Stimulated activated CD4-positive, alpha-beta T cell treated with anti-CD3 and anti-CD28 coated beads, Interleukin-12 subunit alpha, Interleukin-12 subunit beta, amount 100 ng/mL, for 24 hours (primary cell): ENCODE measurements at places on chromosomes 3 and 15.

DNA sequence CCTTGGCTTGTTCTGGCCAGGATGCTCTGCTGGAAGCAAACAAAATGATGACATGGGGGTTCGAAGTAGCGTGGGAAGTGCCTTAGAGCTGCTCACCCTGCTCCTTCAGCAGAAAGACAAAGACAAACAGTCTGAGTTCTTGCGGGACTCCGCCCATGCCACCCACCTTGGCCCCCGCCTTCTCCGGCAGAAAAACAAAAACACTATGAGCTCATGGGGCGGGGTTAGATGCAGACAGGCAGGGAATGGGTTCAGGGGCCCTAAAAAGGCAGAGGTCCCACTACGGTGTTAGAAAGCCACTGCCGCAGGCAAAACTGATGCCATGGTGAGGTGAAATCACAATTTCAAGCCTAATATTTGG, 9.7 kb upstream of the NCKIPSD start:
- DNase-seq: no peak

DNA sequence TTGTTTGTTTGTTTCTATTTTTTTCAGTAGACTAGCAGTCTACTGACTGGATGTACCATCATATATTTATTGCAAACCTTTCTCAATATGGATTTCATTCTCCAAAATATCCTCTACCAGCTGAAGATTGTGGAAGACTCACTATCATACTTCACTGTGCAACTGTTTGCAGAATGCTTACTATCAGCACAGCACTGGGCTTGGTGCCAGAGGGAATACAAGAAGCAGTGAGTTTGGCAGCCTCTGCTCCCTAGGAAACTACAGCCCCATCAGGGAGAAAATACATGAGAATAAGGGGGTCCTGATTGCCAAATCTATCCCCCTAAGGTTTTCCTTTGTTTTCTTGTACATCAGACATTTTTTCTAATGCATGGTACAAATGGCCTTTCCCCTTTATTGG, 27.5 kb downstream of the AQP9 start:
- DNase-seq: no peak

DNA sequence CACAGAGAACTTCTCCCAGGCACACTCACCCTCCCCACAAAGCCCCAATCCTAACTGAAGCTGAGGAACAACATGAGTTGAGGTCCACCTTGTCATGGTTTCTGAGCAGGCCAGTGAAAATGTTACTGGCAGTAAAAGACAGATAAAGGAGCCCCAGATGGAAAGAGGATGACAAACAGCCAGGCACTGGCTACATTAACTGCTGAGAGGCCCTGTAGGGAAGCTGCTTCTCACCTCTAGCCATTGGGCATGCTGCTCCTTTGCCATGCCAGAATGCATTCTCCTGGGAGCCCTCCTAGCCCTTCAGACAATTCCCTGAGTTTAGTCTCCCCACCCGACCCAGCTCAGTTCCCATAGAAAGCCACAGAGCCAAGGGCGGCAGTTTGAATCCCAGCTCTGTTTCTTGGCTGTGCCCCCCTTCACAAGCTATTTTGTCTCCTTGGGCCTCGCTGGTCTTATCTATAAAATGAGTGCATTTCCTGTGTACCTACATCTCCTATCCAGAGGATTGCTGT, 60.5 kb downstream of the LMCD1 start:
- DNase-seq: no peak

GRCh38 chr3:38646630-38647029, 2.9 kb downstream of the SCN5A start:
- no peak for DNase-seq

DNA sequence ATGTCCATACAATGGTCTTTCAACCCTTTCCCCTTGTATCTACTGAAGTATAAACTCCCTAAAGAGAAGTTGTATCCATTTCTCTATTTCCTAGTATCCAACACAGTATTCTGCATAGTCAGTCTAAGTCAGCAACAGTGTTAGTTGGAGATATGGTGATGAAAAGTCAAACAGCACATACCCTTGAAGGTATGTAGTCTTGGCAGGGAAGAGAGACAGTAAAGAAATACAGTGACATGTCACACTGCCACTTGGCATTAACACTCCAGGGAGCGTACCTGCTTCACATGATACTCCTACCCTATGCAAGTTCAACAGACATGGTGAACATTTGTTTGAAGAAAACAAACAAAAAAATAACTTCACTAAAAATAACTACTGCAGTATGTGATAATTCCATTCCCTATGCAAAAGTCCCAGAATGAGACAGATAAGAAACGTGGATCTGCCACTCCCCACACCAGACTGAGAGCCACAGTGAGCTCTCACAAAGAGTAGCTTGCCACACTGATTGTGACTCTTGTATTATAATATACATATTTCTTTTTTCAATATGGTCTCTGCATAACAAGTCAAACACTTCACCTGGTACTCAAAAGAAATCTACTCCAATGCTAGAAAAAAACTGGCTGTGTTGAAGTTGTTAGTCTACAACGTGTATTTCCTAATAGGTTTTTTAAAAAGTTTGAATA, 5.9 kb downstream of the PDCD10 start:
- DNase-seq: no peak

GRCh38 chr3:158152186-158152585, 42.3 kb downstream of the RSRC1 start:
- no peak for DNase-seq

- DNase-seq: no peak
These were observed 67.4 kb downstream of the IMPG2 start for GRCh38 chr3:101252945-101253344.

DNA sequence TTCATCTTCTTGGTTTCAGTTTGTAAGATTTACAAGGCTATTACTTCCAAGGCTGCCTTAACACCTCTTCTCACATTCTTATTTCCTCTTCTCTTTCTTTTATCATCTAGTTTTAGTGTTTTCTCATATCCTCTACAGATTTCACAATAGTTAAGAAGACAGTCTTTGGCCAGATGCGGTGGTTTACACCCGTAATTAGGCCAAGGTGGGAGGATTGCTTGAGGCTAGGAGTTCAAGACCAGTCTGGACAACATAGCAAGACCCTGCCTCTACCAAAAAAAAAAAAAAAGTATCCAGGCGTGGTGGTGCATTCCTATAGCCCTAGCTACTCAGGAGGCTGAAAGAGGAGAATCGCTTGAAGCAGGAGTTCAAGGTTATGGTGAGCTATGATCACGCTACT, 3.5 kb upstream of the ALDH1A2 start:
- no peak for DNase-seq

- DNase-seq: no peak
These were observed 34.0 kb upstream of the DUSP7 start for GRCh38 chr3:52090131-52090932.

GRCh38 chr3:114274929-114275328, 18.9 kb upstream of the TIGIT start:
- DNase-seq: no peak

- no peak for DNase-seq
These were observed 244.2 kb downstream of the TLE3 start for GRCh38 chr15:69853544-69853951.

DNA sequence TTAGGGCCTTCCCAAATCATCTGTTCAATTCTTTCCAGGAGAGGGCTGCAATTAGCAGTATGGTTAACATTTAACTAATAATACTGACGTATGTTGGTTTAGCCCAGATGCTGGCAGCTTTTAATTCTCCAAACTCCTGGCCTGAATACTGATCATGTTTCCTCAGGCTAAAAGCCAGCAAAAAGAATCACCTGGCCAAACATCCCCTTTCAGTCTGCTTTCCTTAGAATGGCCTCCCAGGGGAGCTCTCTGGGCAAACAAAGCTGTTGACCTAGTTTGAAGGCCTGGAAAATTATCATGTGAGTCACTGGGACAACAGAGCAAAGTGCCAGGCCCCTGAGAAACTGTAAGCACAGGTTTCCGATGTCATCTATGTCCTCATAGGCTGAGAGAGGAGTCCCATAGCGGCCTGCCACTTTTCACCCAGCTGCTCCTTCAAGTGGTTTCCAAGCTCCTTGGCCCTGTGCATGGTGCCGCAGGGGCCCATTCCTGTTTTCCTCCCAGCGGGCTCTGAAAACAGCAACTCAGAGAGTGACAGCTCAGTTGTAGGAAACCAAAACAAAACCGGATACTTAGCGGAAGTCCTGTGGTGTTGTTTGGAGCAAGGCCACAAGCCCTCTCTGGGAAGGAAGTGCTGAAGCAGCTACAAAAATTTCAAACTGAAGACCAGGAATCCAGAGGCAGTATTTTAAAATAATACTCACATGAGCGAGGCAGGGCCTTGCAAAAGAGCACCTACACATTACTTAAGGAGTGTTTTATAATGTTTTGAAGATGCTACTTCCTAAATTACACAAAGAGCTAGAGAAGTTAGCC, 36.5 kb upstream of the RAB11A start:
- DNase-seq: peak; percentile 32

DNA sequence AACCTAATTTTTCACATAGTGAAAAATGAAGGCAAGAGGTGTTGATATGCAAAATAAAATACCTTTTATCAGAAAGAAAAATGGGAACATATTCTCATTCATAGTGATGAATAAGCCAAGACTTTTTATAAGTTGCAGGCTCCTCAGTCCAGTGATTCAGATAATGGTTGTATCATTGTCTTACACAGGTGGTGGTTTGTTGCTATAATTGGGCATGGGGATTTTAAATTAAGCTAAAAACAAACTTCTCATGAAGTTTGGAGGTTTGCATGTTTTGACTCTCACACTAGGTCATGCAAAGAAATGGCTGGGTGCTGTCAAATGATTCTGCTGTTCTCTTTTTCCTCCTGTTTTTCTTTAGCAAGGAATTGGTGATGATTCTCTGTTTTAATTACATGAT, 60.8 kb upstream of the SKIL start:
- no peak for DNase-seq

DNA sequence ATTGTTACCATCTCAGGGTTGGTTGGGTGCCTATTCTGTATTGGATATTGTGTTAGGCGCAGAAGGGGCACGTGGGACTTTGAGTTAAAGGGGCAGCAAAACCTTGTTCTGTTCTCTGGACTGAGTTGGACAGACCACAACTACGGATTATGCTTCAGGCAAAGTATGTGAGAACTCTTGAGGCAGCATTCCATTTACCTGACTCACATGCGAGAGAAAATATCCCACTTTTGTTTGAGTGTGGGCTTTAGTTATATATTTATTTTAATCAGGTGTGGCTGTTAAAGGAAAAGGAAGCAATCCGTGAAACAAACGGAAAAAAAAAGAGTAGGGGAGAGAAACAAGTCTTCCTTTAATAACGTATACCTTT, 627 bp upstream of the PLS1 start:
- DNase-seq: no peak

GRCh38 chr3:166296179-166296783, 459.1 kb upstream of the BCHE start:
- no peak for DNase-seq

DNA sequence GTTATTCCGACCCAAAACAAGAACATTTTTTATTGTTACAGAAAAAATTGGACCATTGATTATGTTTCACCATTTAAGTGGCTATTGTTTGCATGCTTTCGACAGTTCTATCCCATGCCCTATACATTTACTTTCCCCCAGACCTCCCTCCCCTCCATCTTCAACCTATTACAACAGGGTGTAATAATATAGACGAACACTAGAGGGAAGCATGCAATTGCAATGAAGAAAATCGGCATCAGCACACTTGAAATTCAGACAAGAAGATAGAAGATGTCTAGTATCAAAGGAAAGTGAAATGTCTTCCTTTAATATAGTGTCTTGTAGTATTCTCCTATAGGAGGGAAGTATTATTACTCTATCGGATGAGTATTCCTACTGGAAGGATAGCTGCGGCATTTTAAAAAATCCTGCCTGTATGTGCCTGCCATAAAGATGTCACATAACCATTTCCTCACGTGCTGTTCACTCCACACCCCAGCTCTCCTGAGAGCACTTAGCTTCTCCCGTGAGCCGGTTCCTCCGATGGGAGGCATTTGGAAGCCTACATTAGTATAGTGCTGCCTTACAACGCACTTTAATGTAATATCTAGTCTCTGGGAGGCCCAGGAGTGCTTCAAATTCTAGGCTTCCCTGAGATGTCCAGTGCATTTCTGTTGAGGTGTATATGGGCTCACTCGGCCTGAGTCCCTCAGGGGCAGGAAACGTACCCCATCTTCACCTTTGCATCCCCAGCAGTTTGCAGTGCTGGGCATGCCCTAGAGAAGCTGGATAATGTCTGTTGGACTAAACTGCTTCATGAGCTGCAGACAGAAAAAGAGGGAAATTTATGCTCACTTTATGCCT, 17.8 kb upstream of the ERICH6 start:
- DNase-seq: no peak

GRCh38 chr3:6791161-6791560, 69.8 kb upstream of the GRM7 start:
- no peak for DNase-seq

- DNase-seq: no peak
These were observed 150.4 kb upstream of the SLC6A11 start for GRCh38 chr3:10665592-10665991.

DNA sequence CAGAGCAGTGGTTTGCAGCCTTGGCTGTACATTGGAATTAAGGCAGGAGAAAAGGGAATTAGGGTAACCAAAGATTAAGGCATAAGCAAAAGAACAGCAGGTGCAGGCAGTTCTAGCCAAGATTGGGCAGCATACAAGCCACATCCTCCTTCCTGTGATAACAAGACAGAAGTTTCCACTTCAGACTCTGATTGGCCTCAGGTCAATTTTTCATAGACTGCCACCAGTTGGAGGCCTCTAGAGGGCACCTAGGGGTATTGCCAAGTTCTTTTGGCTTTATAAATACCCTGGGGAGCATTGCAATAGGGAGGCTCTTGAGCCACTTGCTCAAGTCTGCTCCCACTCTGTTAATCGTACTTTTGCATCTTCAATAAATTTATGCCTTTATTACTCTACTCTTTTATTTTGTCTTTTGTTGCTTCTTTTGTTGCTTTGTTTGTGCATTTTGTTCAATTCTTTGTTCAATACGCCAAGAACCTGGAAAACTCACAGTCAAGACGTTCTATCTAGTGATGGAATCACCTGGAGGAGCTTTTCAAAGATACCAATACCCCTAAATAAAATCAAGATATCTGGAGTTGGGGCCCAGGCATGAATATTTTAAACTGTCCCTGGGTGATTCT, 32.2 kb upstream of the FMN1 start:
- DNase-seq: peak; percentile 45

- DNase-seq: no peak
These were observed 7.3 kb upstream of the ISLR2 start for GRCh38 chr15:74123131-74123429.

DNA sequence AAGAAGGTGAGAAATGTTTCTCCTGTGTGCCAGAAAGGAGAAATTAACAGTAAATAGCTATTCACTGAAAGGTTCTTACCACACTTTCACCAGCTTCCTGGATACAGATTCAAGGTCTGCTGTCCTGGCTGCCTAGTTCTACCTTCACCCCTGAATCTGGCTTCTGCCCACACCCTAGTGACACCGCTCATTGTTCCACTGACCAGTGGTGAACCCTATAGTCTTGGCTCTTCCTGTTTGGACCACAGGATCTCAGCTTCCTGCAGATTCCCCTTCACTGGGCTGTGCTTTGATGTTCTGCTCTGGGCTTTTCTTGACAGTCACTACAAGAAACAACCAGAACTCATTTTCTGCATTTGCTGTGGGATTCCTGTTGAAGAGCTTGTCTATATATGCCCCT, 250.0 kb downstream of the XXYLT1 start:
- DNase-seq: no peak
